ENCODE measurements at places on chromosomes 3 and 15.

GRCh38 chr3:106372806-106373190, 504.0 kb upstream of the CBLB start:
- DNase-seq = no peak

DNA sequence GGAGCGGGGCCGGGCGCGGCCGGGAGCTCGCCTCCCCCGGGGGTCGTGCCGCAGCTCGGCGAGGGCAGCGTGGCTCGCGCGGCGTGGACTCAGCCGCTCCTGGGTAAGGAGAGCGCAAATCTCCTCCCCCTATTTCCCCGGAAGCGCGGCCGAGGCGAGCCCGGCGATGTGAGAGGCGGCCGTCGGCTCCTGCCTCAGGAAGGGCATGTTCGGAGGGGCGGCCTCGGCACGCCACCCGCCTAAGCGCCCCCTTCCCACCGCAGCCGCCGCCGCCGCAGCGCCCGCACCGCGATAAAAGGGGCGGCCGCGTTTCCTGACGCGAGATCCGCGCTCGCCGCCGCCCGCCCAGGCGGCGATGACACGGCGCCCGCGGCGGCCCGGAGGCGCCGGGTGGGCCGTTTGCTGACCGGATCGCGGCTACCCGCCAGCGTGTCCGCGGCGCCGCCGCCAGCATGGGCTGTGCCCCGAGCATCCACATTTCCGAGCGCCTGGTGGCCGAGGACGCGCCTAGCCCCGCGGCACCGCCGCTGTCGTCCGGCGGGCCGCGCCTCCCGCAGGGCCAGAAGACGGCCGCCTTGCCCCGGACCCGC, at the start of gene PDE8A:
TSS of gene PDE8A (plus strand) at position 146 of the 590 bp plus-strand sequence. CDS start at position 453, 307 bp downstream.
- DNase-seq = peak; percentile 49

DNA sequence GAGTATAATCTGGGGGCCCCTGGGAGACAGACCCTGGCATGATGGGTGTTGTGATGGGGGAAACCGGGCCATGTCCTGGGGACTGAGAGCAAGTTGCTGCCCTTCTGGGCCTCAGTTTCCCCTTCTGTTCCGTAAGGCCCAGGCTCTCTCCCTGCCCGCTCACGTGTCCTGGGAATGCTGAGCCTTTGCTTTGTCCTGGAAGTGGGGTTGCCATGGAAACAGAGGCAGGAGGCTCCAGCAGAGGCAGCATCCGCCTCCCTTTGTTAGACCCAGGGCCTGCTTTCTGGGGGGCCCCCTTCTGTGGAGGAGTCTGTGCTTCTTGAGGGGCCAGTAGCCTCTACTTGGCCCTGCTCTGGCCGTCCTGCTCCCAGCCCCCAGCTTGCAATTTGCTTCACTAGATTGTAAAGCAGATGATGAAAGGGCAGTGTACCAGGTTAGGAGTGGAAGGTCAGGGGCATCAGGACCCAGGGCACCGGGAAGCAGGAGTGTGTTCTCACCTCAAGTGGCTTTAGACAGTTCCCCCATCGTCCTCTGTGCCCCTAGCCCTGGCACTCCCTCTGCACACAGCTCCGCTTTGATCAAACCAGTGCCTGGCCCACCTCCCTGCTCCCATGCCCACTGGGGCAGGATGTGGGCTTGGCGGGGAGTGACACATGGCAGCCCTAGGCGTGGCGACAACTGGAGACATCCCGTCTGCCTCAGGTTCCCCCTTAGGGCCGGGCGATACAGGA, 105.6 kb downstream of the FBLN2 start:
- DNase-seq = no peak

DNA sequence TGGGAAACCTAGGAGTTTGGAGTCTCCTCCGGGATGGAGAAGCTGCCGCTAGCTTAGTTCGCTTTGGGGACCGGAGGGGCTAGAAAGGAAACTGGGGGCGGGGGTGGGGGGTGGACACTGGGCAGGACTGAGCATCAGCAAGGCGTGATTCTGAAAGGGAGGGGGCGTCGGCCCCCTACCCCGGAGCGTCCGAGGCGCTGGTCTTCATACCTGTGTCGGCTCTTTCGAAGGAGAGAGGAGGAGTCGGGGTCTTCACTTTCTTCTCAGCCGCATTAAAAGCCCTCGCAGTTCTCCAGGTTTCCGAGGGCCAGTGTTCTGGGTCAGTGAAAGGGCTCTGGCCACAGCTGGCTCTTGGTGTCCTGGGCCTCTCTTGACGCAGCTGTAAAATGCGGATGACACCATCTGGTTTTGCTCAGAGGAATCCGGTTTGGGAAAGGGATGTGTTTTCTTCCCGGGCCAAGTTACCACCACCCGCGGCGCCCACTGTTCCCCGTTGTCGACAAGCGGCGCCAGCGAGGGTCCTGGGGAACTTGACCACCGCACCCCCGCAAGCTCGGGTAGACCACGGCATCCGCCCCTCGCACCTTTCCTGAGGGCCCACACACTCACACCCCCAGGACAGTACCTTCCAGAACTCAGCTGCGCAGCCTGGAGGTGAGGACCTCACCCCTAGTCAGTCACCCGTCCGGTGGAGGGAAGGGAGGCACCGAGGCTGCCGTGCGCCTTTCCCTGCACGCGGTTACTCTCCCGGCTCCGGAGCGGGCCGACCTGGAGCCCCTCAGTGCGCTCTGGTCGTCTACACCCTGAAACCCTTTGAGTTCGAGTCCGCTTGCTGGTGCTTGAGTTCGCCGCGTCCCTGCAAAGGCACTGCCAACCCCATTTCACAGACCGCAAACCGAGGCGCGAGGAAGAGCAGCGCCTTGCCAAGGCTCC, 660 bp downstream of the CCK start:
- DNase-seq = no peak

DNA sequence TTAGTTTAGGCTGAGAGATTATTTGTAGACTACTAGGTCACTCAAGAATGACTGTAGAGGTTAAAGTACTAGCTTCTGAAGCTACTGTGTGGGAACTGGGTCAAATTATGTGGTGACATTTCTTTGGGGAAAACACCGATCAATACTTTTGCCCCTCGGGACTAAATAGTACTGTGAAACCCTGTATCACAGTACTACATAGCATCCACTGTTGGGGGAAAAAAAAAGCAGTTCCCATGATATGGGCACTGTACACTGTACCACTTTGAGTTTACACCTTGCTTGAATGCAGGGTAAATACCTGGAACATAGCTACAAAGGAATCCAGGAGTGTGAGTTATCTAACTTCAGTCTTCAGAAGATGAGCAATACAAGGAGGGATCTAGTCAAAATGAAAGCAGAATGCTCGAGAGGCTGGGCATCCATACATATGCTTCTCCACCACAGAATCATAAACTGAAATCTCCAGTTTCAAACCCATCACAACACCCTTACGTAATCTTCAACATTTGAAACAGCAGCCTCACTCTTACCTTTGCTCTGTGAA, 311.4 kb downstream of the UNC13C start:
- DNase-seq = no peak

Data from HEK293T (cell line).